Activated CD4-positive, alpha-beta T cell treated with anti-CD3 and anti-CD28 coated beads for 4 hours (primary cell): ENCODE measurements at places on chromosomes 12 and 14.

DNA sequence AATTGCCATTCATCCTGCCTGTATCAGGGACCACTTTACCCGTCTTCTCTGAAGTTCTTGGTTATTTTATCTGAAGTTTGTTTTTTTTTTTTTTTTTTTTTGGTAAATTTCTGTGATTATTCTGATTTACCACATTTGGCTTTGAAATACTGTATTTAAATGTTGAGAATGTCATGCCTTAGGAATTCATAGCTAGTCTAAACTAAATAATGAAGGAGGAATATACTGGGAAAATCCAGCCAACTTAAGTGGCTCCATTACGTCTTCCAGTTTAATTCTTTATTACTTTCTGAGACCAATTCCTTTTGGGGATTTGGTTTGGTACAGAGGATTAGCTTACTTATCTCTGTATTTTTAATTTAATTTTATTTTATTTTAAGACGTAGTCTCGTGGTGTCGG, 60.3 kb upstream of the KCNMB4 start:
- no peak for DNase-seq

GRCh38 chr12:83365317-83365716, 678.6 kb downstream of the TMTC2 start:
- no peak for DNase-seq

- DNase-seq: no peak
Measured at GRCh38 chr14:80136358-80136757, 74.9 kb downstream of the DIO2 start.

DNA sequence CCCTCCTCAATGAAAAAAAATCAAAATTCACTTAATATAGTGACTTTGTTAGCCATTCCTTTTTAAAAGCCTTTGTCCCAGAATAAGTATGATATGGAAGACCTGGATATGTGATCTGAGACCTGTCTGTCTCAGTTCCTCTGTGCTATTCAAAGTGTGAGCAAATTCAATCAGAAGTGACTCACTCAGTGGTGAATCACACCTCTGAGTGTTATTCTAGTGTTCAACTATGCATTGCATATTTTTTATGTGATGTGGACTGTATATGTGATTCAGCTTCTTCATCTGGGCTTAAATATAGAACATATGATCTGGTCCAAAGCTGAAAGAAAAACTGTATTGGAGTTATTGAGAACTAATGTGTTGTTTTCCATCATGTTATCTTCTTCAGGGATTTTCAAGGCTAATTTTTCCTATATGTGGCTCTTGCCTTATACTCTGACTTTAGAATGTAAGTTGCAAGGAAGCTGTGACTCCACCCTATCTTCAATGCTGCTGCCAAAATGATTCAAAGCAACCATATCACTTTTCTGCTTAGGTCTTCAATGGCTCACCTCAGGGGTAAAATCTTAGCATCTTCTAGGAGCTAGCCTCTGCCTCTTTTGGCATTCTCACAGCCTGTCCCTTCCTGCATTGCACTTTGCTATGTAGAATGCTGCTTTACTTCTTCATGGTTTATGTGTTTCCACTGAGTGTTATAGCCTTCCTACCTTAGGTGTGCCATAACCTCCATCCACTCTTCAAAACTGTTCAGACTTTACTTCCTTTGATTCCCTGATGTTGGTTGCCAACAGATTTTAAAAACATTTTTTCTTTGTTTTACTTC, 169.8 kb downstream of the OTOGL start:
- no peak for DNase-seq

- DNase-seq: no peak
Measured at GRCh38 chr14:82587226-82587625, 1053.6 kb upstream of the SEL1L start.

- DNase-seq: no peak
Measured at GRCh38 chr14:85399186-85399585, 130.8 kb upstream of the FLRT2 start.

DNA sequence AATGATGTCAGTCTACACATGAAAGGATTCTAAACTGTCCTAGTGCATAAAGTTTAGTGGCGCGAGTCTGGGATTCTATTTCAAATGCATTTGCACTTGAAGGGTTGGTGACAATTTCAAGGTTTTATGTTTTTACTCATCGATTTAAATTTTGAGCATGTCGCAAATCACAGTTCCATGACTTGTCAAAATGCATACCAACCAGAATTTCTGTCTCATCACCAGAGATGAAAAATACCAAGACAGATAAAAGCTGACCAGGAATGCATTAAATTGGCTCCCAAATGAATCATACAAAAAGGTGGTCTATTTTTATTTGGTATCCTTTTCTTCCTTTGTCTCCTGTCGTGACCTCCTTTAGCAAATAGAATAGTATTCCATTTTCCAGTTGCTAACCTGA, 25.2 kb downstream of the TMEM30B start:
- DNase-seq: no peak

GRCh38 chr12:111359914-111360276, 9.0 kb downstream of the PHETA1 start:
- DNase-seq: no peak

- no peak for DNase-seq
Measured at GRCh38 chr14:75292101-75292563, 13.5 kb downstream of the FOS start.

DNA sequence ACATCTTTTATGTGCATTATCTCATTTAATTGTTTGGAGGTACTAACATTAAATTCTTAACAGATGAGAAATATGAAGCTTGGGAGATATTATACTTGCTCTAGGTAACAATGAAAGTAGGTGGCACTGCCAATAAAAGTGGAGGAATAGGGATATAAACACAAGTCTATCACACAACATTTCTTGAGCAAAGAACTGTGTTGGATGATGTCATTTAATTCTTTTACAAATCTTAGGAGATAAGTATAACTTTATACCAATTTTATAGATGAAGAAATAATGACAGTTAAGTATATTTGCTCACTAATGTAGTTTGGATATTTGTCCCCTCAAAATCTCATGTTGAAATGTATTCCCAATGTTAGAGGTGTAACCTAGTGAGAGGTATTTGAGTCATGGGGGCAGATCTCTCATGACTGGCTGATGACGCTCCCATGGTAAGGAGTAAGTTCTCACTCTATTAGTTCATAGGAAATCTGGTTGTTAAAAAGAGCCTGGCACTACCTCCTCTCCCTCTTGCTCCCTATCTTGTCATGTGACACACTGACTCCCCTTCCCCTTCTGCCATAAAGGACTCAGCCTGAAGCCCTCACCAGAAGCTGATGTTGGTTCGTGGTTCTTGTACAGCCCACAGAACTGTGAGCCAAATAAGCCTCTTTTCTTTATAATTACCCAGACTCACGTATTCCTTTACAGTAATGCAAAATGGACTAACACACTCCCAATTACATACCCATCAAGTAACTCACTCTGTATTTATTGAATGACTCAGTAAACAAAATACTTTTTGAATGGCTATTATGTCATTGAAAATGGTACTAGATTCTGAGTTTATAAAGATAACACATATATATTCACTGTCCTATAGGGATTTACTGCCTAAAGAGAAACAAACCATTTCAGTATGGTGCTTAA, 146.8 kb upstream of the KITLG start:
- DNase-seq: no peak

GRCh38 chr12:29157486-29157946, 8.4 kb downstream of the FAR2 start:
- no peak for DNase-seq

DNA sequence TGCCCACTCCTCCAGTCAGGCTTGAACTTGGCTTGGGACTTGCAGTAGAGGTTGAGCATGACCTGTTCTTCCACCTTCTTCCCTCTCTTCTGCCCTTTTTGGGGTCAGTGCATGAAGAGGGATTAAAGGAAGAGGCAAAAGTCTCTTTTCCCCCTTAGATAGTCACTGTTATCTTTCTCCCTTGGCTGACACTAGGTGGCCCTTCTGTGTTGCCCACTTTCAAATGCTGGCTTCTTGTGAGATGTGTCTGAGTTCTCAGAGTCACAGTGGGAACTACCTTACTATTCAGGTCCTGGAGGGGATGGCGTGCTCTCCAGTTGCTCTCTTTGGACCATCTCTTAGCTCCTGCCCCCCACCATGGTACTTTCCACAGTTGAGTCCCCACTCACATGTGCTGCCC, 73.6 kb downstream of the GPR65 start:
- DNase-seq: no peak
